Thoracic aorta (tissue), 2 donors: ENCODE measurements at places on chromosomes 6 and 20.

GRCh38 chr6:43913375-43914271 lies 143.6 kb downstream of the VEGFA start:
- DNase-seq, result no peak

DNA sequence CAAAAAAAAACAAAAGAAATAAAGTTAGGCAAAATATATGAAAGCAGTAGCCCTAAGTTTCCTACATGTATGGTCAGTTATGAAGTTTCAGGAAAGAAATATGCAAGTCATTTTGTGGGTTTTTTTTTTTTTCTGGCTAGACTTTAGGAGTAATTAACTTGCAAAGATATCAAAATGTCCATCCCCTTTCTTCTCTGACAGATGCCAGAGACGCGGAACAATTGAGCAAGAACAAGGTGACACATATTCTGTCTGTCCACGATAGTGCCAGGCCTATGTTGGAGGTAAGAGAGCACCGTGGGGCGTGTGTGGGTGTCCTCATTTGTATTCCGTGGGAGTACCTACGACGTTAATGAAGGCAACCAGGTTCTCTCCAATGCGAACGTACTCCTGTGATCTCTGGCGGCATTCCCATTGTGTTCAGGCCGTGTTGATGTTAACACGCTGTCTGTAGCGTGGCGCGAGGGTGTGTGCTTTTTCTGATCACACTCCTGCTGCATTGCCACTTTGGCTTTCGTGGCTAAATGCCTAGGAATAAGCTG lies 19.5 kb downstream of the DUSP22 start:
- no peak for DNase-seq

- DNase-seq, result no peak
Observed at GRCh38 chr6:169035385-169036240, 218.0 kb downstream of the THBS2 start.

DNA sequence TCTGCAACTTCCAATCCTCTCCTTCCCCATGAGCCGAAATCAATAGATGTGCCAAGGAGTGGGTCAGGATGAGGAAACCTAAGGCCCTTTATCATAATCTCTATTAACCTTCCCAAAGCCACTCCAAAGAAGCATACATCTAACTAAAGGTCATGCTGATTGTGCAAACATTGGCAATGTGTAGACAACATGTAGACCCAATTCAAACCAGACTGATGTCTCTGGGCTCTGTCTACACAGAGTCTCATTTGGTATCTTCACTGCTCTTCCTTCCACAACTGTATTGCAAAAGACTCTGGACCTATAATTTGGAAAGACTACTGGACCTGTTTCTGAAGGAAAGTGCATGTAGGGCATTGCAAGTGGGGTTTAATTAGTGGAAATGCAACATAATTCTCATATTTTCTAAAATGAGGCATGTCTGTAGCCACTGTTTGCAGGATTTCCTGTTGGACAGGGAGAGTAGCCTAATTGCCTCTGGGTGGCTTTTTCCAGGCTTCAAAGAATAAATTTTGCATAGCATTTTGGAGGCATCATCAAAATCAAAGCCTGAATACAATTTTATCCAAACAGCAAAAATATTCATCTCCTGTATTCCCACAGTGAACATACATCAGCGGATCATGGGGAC lies 35.0 kb upstream of the MLIP start:
- DNase-seq, result no peak

DNA sequence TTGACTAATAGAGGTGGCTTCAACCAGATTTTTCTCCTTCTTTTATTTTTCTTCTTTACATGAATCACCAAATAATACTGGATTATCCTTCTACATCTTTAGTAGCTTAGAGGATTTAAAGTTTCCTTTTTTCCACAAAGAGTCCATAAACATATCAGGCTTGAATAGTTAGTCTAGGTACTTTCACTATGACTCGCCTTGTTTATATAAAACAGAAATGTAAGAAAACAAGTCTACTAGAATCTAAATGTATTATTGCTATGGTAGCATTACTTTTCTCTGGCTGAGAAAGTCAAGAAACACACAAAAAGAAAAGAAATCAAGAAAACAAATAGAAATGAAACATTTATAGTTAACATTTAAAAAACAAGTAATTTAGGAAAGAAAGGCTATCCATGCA lies 215.2 kb downstream of the PTPRK start:
- no peak for DNase-seq

DNA sequence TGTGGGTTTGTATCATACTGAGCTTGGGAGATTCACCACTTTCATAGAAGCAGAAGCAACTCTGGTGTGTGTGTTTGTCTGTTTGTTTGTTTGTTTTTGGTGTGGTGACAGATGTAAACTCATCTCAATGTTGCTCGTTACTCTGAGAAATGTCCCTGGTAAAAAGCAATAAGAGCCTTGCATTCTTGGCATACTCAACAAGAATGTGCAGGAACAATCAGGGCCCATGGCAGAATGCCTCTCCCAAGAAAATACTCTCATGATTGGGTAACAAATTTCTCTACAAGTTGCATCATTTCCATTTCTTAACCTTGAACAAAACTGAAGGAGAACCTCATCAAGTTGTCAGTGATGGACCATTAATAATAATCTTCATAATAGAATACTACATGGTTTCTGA lies 43.0 kb upstream of the PKHD1 start:
- no peak for DNase-seq
